Smooth muscle cell of trachea (primary cell): ENCODE measurements at places on chromosomes 2 and 18. TPM values are rescaled to one million over a fixed set of nuclear protein-coding genes. Genes with fewer than 3 reads are reported as not detected.

Gene ORC4
- 25.0 and 45.5 TPM in 2 replicates for total RNA-seq

Gene NGEF
- total RNA-seq, result 0.44 and 4.3 TPM in 2 replicates

Gene ALK
- under 0.01 and 0.17 TPM in 2 replicates for total RNA-seq

Gene GPAT2
- 16.2 and 19.3 TPM in 2 replicates for total RNA-seq

Gene SLC9A4
- not detected in 2 replicates for total RNA-seq

Gene MAL
- 0.17 TPM in 1 of 2 replicates, not detected in the other for total RNA-seq
